MM.1S (cell line): ENCODE measurements at places on chromosomes 3 and 15.

GRCh38 chr3:128560768-128561167 lies 67.8 kb upstream of the GATA2 start:
- no peak for DNase-seq

GRCh38 chr3:31472479-31473390 lies 60.0 kb upstream of the STT3B start:
- DNase-seq = no peak

GRCh38 chr3:14467814-14468620 lies 65.6 kb downstream of the SLC6A6 start:
- DNase-seq = no peak

DNA sequence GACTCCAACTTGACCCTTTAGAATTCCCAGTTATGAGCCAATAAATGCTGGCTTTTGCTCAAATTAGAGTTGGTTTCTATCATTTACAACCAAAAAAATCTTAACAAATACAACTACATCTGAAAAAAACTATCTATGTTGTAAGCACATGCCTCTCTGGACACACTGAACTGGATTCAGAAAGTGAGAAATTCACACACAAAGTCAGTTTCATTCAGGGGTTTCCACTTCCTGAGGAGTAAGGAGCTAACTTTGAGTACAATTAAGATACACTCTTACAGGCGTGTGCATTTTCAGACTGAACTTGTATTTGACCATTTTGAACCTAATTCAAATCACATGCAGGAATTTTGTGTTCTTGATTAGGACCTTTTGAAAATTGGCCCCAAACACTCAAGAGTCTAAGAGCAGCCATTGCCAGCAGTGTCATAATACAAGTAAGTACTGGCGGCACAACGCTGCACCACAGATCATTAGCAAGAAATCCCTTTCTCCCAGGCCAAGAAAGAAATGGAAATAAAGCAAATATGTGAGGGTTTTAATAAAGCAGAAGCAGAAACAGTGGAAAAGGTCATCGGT lies 31.2 kb downstream of the LINS1 start:
- peak; percentile 85 for DNase-seq

GRCh38 chr3:36606871-36607765 lies 157.2 kb downstream of the DCLK3 start:
- no peak for DNase-seq
